Muscle of leg (tissue), 16 donors: ENCODE measurements at places on chromosomes 1 and 21.

DNA sequence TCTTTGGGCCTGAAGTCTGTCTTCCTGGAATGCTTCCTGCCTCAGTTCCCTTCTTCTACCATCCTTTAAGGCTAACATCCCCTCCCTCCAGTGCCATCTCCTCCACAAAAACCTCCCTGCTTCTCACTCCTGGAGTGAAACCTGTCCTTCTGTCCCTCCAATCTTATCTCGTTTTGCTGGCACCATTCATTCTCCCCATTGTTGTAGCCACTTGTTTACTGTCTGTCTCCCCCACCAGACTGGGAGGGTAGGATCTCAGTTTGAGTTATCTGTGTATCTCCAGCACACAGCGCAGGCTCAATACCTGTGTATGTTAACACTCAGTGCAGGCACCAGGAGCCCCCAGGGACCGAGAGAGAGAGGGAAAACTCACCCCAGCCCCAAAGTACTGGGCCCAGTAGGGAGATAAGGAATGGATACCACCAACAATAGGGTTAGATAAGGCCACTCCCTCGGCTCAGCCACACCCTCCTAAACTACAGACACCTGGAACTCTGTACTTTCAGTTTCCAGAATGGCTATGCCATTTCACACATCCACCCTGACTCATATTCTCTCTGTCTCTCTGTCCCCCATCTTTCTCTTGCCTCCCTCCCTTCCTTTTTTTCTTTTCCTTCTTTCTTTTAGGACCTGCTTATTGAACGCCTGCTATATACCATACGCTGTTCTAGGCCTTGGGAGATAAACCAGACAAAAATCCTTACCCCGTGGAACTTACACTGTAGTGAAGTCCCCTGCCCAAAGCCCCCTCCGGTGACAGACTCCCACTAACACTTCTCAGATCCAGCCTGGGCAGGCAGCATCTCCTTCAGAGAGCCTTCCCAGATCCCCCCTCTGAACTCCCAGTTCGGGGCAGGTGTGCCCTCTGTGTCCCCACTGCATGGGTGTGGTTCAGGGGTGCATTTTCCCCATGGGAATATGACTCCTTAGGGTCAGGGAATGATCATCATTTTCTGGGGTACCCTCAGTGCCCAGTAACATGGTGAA is 3.3 kb upstream of the SSBP3 start:
- no peak for DNase-seq

DNA sequence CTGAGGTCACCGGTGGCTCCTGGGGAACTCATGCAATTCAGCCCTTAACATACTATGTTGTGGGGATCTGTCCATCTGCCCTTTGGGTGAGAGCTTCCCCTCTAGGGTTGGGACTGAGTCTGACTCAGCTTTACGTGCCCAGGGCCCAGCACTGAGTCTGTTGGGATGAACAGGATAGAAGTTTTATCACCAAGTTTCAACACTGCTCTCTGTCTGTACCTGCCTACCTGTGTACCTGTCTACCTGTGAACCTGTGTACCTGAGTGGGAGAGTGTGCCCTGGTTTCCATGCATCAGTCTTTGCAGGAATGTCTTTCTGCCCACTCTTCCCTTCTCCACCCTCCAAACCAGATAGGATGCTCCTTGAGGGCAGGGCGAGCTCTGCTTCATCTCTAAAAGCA is 90.6 kb upstream of the POU3F1 start:
- no peak for DNase-seq

DNA sequence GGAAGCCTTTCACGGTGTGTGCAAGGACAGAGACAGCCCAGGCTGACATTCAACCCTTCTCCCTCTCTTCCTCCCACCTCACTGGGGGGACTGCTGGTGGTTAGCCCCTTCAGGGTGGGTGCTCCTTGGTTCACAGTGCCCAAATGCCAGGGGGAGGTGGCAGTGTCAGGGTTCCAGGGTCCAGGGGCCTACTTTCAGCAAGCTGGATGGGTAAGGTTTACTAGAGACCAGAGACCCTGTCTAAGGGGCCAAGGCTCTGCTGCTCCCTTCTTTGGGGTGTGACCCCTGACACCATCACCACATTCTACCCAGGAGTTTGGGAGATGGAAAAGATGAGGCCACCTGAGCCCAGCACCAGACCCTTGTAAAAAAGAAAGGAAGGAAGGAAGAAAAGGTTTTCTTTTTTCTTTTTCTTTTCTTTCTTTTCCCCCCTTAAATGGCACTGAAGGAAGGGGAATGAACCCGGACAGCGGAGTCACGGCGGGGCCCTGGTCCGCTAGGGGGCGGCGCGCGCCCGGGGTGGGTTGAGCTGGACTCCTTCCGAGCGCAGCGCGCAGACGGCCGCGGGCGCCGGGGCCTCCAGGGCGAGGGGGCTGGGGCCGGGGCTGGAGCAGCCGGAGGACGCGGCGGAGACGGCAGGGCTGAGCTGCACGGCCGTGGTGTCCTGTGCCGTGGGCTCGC is 18.8 kb downstream of the KNCN start:
- peak; percentile 74 for DNase-seq

DNA sequence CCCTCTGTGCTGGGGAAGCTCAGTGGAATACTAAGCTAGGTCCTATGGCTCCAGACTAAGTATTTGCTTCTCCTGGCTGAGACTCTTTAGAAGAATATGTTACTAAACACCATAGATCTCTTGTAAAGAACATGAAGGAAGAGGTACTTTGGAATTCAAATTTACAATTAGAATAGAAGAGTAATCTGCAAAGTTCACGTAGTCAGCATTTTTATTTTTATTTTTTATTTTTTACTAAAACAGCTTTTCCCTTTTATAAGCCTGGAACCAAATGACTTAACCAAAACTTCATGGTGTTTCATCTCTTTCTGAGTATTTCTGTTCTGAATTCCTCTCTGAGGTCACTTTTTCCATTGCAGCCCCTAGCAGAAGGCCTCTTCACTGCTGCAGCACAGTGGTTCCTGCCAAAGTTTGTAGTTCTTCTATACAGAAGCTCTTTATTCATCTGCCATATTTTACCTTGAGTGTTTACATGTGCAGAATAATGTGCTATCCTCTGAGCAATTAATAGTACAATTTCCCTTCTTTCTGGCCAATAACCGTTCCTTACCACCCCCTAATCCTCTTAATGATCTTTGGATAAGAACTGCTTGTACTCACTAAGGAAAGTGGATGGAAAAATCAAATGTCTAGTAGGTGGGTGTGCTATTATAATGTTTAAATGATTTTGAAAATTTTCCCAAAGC is 27.2 kb downstream of the TSEN15 start:
- peak; percentile 98 for DNase-seq

GRCh38 chr1:108962681-108963051 is 618 bp downstream of the CLCC1 start:
- no peak for DNase-seq

- peak; percentile 87 for DNase-seq
Observed at GRCh38 chr1:244154872-244155531, 103.9 kb downstream of the ZBTB18 start.

GRCh38 chr1:40774266-40774998 is 9.2 kb upstream of the KCNQ4 start:
- DNase-seq = peak; percentile 54

DNA sequence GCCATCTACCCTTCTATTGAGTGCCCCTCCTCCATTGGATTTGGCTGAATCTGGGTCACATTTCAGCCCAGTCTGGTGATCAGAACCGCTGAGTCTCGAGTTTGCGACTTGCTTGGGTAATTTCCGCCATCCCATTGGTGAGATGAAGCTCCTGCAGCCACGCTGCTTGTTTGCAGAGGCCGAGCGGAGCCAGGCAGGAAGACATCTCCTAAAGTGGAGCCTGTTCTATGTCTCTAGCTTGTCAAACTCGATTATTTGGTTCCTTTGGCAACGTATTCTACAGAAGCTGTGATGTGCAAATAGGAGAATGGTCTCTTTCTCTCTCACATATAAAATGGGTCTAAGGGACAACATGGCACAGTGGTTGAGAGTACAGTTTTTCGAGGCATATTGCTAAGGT is 206.8 kb upstream of the PLXNA2 start:
- no peak for DNase-seq

DNA sequence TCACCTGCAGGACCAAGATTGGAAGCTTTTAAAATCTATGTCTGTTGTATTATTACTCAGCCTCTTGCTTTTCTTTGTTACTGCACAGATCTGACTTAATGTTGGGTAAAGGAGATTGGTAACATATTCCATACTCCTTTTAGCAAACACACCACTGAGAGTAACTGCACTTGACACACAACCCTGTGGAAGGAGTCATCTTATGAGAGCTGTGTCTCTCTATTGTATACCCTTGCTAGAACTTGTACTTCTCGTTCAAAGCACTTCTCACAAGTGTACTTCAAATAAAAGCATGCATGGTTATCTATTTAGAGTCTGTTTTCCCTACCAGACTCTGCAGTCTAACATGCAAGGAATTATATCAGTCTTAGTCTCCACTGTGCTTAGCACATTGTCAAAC is 813.4 kb downstream of the ADGRL2 start:
- DNase-seq = no peak

DNA sequence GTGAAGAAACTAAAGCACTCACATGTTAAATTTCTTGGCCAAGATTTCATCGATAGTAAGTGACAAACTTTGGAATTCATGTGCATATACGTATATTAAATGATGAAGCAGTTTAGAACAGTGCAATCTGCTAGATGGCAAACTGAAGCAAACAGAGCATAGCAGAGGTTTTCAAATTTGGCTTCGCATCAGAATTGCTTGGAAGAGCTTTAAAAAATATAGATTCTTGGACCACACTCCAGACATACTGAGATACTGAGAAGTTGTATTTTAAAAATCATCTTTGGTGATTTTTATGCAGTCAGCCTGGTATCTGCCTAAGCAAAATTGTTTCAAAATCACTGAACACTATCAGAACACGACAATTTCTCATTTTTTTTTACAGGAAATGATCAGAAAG is 709.2 kb downstream of the PLA2G4A start:
- DNase-seq = peak; percentile 33

- DNase-seq = no peak
Observed at GRCh38 chr1:2018217-2019171, 651 bp upstream of the GABRD start.

DNA sequence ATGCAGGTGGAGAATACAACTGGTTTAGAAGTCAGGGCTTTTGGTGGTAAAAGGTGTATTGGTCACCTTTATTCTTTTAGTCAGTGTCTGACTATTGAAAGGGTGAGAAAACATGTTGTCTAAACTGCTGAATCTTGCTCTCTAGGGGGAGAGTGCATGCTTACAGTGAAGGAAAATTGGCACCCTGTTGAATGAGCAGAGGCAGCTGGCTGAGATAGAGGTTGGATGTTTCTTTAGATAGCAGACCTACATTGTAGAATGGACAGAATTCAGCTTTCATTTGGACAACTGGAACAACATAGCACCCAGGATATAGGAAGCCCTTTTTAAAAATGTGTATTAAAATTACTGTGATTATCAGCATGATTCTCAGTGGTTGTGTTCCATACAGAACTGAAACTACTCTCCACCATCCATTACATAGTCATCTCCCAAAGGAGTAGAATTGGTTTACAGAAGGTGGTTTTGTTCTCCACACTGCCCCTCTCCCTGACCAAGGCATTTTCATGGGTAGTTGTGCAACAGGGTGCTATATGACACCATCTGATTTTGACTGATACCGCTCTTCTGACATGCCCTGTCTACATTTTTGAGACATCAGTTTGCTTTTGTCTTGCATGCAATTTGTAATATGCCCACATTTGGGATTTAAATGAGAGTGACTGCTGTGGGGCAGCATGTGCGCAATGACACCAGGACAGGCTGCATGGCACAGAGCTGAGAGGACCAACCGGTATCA is 16.2 kb downstream of the RHOU start:
- no peak for DNase-seq

DNA sequence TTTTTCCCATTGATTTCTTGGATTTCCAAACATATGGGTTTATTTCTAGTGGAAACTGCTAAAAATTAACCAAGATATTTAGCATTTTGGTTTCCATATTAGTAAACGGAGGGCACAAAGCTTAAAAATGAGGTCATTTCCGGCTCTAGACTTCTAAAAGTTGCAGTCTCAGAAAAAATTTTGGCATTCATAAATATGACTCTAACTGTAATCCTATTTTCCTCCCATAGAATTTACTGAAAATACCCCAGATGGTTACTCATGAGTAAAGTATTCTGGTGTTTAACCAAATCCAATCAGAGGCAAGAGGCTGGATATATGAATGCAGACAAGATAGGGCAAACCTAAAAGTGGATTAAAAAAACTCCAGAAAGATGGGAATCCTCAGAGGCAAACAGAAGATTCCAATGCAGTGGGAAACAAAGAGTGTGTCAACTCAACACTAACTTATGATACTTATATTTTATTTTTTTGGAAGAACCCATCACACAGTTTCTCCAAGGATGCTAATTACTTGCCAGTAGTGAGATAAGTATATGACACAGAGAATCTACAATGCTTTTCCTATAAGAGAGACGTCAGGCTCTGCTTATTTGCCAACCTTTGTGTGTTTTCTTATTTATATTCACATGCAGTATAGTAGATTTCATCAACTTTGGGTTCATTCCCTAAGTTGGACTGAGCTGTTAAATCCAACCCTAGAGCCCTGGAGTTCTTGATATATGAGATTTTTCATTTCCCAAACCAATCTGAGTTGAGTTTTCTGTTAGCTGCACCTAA is 90.1 kb upstream of the BCL10 start:
- DNase-seq = peak; percentile 80

GRCh38 chr1:6953216-6953615 is 168.0 kb downstream of the CAMTA1 start:
- DNase-seq = no peak

- DNase-seq = peak; percentile 71
Observed at GRCh38 chr1:201884425-201884824, 4.3 kb upstream of the SHISA4 start.
